ENCODE measurements at places on chromosomes 6 and 20.

DNA sequence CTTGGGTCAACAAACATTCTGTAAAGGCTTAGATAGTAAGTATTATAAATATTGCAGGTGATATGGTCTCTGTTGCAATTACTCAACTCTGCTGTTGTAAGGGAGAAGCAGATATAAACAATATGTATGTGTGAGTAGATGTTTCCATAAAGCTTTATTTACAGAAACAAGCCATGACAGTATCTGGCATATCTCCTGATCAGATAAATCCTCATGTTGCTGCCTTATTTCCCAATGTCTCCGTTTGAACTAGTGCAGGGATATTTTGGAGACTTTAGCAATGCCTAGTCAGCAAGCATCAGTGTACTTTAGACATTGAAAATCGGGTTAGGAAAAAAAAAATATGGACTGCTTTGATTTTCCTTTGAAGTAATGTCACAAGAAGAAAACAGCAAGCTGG is 96.1 kb downstream of the LAMA2 start:
- DNase-seq: no peak

DNA sequence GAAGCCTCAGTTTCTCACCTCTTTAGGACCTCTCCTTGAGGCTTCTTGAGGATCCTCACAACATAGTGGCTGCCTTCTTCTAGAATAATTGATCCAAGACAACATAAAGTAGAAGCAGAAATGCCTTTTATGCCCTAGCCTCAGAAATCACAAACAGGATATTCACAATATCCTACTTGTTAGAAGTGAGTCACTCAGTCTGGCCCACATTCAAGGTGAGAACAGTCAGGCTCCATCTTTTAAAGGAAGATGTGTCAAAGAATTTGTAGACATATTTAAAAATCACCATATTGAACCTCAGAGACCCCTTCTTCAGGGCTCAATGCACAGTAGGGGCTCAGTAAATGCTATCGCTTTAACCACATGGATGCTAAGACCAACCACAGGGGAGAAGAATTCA is 20.8 kb upstream of the FAM83D start:
- DNase-seq: no peak

DNA sequence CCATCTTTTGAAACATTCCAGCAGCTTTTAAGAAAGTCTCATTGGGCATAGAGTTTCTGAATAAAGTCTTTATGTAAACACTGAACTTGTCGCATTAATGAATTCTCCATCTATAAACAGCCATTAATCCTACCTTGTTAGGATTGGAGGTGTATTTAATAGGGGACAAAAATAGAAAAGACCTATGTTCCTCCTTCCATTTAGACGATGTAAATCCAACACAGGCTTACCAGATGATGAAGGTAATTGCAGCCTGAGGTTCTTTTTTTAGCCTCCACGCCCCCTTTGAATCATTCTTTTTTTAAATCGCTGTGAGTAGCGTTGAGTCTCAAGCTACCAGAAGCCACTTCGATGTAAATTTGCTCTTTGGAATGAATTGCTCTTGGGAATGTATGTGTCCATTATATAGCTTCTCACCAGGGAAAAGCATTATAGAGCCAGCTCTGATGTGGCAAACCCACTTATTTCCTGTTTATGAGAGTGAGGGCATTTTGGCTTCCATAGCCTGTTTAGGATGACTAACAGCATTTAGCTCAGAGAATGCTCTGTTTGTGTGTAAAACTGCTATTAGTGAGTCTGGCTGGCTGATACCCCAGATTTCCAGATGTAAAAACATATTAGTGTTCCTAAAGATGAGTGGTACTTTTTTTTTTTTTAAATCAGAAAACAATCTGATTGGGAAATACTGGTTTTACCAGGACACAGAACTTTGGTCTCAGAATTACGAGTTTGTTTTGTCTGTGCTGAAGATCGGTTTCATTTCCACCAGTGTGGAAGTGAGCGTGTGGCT is 74.9 kb upstream of the CLDN20 start:
- DNase-seq: no peak

DNA sequence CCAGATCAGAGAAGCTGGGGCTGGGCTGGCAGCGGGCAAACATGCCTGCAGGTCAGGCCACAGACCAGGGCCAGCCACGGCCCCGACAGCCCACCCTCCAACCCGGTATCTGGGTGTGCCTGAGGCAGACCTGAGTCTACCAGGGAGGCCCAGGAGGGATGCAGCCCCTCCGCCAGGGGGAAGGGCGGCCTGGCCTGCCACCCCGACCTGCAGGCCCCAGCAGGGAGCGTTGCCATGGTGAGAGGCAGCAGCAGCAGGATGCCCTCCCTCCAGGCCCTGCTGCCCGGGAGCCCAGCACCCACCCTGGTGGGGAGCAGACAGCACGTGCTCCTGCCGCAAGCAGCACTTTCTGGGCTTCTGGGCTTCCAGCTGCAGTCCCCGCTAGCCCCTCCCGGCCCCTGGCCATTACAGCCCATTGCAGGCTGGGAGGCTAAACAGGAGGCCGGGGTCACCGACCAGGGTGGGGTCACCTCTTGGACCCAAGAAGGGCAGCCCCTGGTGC is 3.8 kb upstream of the EEF1A2 start:
- peak; percentile 78 for DNase-seq

- no peak for DNase-seq
Observed at GRCh38 chr6:40347571-40348011, 239.6 kb downstream of the LRFN2 start.

- no peak for DNase-seq
Observed at GRCh38 chr20:58697867-58698703, 5.5 kb downstream of the NPEPL1 start.

- DNase-seq: no peak
Observed at GRCh38 chr6:160927416-160927815, 64.2 kb upstream of the MAP3K4 start.

DNA sequence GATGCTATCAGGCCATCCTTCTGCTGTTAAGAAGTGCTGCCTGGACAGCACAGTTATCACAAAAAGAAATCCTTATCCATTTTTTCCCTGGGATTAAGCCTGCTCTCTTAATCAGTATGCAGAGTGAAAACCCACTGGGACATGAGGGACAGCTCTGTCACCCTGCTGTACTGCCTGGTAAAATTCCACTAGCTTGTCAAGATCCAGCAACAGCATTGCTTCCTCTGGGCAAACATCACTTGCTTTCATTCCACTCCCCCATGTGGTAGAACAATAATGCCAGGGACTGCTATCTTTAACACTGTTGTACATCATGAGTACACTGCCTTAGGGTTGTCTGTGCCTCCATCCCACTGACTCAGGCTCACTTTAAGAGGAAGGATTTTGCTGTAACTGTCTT is 331.3 kb downstream of the KIF16B start:
- DNase-seq: peak; percentile 87

- DNase-seq: no peak
Observed at GRCh38 chr6:163667372-163668060, 253.0 kb downstream of the QKI start.

DNA sequence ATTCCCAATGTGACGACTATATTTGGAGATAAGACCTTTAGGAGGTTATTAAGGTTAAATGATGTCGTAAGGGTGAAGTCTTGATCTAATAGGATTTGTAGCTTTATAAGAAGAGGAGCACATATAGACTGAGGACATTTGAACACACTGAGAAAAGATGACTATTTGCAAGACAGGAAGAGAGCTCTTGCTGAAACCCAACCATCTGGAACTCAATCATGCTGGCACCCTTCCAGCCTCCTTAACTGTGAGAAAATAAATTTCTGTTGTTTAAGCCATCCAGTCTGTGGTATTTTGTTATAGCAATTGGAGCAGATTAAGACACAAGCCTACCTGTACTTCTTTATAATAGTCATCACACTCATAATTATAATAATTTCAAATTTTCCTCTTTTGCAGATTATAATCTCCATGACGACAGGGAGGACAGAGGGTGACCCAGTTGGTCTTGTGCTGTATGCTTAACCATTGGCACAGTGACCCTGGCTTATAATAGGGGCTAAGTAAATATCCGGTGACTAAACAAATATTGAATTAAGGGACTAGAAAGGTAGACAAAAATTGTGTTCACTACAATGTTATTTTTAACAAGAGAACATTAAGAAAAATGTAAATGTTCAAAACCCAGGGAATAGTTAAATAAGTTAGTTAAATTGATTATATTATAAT is 206.4 kb upstream of the HDDC2 start:
- DNase-seq: peak; percentile 97

- DNase-seq: no peak
Observed at GRCh38 chr20:49157146-49157545, 31.0 kb downstream of the STAU1 start.

All from NCI-H524 (cell line).